NCI-H1417 treated with DMSO at 0.1 percent for 48 hours (cell line): ENCODE measurements at places on chromosomes 4 and X.

GRCh38 chr4:153084980-153085630, 119.1 kb upstream of the TRIM2 start:
- DNase-seq = no peak

DNA sequence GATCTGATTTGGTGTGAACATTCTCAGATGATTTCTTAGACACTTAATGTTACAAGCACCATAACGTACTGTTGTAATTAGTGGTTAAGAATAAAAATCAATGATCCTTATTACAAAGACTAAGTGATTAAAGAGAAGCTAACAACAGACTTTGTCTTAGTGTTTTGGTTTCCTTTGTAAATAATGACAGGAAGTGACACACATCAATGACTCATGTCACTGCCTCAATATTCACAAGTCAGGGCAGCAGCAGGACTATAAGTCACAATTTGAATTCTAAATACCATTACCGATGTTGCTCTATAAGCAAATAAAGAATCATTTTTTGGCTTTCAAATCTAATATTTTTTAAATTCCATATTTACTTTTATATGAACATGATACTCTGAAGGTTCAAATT, 115.8 kb upstream of the FAT4 start:
- DNase-seq = no peak

DNA sequence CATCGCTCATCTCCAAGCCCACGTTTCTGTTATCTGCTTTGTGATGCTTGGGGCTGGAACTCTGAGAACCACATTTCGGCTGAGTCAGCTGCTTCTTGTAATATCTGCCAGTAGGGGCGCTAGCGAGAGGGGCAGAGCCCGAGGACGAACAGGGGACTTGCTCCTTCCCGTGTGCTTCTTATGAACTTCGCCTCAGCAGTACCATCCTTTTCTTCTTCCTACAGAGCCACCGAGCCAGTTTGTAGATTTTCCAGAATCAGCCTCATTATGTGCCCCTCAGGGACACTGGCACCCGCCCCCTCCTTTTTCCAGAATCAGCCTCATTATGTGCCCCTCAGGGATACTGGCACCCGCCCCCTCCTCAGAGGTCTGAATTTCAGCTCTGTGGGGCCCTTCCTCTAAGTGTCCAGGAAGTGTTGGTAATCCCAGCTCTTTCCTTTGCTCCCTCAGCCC, 441.7 kb upstream of the RASGEF1B start:
- DNase-seq = no peak

- DNase-seq = no peak
Observed at GRCh38 chr4:109914322-109914721, 1.6 kb downstream of the EGF start.

DNA sequence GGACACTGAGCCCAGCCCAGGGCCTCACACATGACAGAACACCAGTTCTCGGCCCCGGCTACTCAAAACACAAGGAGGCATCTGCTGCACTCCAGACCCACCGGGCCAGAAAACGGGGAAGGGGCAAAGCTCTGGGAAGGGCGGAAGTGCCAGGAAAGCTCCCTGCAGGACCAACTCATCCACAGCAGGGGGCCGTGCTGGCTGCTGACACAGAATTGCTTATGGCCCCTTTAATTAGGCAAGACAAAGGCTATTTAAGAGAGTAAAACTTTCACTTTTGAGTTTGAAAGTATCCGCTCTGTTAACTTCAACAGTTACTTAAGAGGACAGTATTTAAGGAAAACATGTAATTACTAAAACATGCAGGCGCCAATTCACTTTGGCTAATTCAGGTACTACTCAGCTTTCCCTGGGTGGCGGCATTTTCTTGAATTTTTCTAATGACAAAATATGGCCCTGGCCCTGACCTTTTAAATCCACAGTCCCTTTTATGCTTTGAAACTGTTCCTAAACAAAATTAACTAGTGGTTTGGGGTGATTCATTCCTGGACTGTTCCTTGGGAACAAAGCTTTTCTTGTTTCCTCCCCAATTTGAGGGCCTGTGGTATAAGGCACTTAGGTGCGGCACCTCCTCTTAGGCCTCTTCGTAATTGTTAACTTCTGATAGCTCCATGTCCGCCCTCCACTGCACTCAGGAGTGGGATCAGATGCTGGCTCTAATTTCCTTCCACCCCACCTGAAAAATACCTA, 40.4 kb downstream of the NSG1 start:
- no peak for DNase-seq

GRCh38 chr4:21476757-21477156, 471.8 kb downstream of the KCNIP4 start:
- no peak for DNase-seq

GRCh38 chrX:33156152-33156726, 55.1 kb downstream of the DMD start:
- no peak for DNase-seq

- no peak for DNase-seq
Observed at GRCh38 chr4:175109933-175110332, 191.8 kb downstream of the ADAM29 start.

DNA sequence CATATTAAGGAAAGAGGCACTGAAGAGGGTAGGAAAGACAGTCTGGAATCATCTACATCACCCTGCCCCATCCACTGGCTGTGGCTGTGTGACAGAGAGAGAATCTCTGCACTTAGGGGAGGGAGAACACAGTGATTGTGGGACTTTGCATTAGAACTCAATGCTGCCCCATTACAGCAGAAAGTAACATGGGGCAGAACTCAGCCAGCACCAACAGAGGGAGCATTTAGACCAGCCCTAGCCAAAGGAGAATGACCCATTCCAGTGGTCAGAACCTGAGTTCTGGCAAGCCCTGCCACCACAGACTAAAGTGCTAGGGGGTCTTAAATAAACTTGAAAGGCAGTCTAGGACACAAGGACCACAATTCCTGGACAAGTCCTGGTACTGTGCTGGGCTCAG, 37.9 kb downstream of the ZNF330 start:
- no peak for DNase-seq

DNA sequence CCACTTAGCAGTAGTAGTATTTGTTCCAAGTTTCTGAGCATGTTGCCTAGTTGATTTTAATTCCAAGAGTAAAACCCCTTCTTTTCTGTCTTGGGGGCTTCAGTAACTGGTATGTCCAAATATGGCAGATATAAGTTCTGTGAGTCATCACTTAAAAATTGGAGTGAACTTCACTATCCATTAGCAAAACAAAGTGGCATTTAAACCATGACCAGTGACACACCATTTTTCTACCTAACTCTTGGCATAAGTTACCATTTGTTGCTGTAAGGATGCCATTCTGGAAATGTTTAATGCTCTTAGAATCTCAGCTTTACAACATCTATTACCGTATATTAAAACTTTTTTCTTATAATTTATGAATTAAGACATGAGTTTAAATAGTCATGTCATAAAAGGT, 102.0 kb downstream of the CBR4 start:
- no peak for DNase-seq

GRCh38 chrX:153609917-153610835, 11.2 kb upstream of the CCNQ start:
- peak; percentile 24 for DNase-seq

- DNase-seq = no peak
Observed at GRCh38 chrX:68345025-68345424, 88.3 kb downstream of the OPHN1 start.

DNA sequence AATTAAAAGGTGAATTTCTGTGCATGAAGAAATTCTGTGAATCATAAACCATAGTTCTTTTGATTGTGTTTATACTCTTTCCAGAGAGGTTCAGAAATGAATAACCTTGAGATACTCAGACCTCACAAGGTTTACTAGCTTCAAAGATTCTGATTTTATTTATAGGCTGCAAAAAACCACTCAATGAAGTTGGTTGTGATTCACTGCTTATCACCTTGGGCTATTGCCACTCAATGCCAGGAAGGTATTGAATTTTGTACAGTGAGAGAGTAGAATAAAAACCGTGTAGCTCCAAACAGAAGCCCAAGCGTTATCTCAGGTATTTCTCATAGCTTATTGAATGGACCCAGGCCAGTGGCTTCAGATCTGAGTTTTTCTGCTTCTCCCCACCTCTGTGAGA, 118.7 kb downstream of the FHIP1A start:
- no peak for DNase-seq

DNA sequence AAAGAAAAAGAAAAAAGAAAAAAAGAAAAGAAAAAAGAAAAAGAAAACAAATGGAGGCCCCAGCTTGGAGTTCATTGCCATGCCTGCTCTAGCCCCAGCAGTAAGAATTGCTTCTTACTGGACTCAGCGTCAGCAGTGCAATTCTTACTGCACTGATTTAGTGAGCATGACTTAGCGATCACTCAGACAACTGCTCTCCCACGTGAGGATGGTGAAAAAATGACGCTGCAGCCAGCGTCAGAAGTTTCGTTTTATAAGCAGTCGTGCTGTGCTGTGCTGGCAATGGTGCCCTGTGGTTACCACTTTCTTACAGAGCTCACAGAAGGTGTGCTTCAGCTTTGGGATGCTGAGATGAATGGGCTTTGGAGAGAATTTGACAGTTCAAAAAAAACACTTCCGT, 68.3 kb upstream of the DDX3X start:
- DNase-seq = no peak

DNA sequence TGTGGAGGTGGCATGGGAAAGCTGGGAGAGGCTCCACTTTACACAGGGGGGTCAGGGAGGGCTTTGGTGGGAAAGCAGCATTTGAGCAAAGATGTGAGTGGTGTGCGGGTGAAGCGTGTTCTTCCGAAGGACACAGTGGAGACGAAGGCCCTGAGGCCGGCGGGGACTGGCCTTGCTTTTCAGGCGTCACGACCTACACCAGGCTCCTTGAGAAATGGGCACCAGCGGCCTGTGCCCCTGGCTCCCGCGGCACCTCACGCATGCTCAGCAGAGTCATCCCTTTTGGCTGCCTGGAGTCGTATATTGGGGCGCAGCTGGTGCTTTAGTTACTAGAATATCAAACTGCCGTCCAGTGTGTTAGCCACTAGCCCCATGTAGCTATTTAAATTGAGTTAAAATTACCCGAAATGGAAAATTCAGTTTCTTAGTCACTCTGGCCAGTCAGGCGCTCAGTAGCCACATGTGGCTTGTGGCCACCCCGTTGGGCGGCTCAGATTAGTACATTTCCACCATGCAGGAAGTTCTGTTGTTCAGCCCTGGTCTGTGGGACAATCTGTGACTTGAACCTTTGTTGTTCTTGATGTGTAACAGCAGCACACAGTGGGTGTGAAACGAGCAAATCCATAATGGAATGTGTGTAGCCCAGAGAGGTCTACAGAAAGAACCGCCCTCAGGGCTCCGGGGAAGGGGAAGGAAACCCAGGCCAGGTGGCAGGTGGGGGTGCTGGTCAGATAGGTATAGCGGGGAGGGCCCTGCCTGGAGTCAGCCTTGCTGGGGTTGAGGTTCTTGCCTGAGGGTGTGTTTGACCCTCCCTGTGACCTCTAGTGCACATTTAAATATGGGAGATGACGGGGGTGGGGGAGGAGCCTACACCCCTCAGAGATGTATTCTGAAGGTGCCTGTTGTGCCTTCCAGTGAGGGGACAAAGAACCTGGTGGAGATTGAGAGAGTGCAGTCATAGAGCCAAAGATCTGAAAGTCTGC, 30.4 kb downstream of the TBC1D14 start:
- no peak for DNase-seq

GRCh38 chrX:68428431-68428830, 4.9 kb downstream of the OPHN1 start:
- DNase-seq = no peak

GRCh38 chrX:48025561-48025960, 18.8 kb downstream of the SPACA5 start:
- peak; percentile 64 for DNase-seq

GRCh38 chrX:55033429-55033828, 2.7 kb upstream of the ALAS2 start:
- DNase-seq = no peak

- no peak for DNase-seq
Observed at GRCh38 chr4:41141900-41142299, 72.4 kb downstream of the APBB2 start.

DNA sequence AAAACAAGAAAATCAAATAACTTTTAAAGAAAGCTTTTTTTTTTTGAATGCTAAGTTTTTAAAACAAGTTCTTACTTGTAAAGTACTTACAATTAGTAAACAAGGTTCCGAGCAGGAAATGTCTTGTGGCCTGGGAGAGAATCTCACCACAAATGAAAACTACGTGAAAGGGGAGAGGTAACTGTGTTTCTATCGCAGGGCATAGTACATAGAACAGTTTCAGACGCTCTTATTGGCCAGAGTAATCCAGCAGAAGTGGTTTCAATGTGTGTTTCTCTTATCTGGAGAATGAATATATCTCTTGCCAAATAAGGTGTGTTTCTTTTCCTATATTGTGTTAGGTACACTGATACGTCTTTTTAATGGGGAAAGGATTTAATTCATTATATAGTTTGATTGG, at the start of gene PLAC8:
TSS of gene PLAC8 (minus strand) at position 154 of the 400 bp plus-strand sequence. CDS start 6,808 bp downstream, outside the sequence.
- DNase-seq = no peak

- DNase-seq = no peak
Observed at GRCh38 chr4:152708796-152709195, 29.0 kb upstream of the TMEM154 start.

DNA sequence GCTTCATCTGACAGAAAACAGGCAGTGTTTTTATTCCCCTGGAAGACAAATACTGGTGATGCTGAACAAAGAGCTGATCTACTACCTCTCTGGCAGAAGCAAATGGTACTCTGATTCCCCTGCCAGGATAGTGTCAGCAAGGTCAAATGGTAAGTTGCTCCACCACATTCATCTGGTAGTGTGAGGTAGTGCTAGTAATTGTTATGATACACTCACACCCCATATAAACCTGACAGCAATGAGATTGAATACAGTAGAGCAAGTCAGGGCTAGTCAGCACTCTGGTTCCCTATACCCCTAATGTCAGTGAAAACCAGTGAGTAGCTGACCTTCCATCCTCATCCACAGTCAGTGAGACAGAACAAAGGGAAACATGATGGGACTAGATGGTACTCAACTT, 3.4 kb upstream of the SPIN4 start:
- DNase-seq = no peak

GRCh38 chr4:112277705-112278448, 7.8 kb downstream of the TIFA start:
- DNase-seq = no peak

GRCh38 chr4:2426711-2427275, 8.0 kb downstream of the CFAP99 start:
- DNase-seq = no peak

GRCh38 chr4:44447563-44448504, 775 bp downstream of the KCTD8 start:
- DNase-seq = no peak

DNA sequence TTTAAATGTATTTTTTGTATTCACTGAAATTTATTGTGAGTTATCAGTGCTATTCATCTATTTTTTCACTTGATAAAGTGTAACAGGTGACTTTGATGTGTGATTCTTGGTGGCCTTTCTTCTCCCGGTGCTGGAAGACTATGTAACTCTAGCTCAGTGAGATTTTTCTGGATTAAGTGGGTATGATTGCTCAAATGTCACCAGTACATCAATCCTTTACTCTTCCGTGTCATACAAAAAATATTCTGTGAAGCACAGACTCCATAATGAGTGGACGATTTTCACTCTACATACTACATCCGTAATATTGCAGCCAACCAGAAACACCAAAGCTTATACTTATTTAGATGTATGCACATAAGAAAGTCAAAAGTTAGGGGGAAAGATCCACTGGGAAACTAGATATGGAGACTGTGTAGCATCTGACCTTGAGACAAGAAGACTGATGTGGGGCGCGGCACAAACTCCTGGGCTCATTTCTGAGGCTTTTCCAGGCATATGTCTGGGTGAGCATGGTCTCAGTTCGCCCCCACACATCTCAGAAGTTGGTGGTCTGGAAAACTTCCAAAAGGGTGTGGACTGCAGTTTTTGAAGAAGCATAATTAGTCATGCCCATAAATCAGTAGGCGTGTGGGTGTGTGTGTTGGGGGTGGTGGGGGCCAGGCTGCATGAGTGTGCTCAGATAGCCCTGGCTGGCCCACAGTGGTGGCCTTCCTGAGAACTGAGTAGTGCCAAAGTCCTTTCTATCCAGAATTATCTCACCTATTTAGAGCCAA, 53.9 kb upstream of the TENM3 start:
- no peak for DNase-seq
